ENCODE measurements at places on chromosomes 1 and 21. TPM values are rescaled to one million over a fixed set of nuclear protein-coding genes. Genes with fewer than 3 reads are reported as not detected.

The TRIM62 gene
- total RNA-seq, result 7.3 TPM

The S100A8 gene
- total RNA-seq, result 13.2 TPM

DNA sequence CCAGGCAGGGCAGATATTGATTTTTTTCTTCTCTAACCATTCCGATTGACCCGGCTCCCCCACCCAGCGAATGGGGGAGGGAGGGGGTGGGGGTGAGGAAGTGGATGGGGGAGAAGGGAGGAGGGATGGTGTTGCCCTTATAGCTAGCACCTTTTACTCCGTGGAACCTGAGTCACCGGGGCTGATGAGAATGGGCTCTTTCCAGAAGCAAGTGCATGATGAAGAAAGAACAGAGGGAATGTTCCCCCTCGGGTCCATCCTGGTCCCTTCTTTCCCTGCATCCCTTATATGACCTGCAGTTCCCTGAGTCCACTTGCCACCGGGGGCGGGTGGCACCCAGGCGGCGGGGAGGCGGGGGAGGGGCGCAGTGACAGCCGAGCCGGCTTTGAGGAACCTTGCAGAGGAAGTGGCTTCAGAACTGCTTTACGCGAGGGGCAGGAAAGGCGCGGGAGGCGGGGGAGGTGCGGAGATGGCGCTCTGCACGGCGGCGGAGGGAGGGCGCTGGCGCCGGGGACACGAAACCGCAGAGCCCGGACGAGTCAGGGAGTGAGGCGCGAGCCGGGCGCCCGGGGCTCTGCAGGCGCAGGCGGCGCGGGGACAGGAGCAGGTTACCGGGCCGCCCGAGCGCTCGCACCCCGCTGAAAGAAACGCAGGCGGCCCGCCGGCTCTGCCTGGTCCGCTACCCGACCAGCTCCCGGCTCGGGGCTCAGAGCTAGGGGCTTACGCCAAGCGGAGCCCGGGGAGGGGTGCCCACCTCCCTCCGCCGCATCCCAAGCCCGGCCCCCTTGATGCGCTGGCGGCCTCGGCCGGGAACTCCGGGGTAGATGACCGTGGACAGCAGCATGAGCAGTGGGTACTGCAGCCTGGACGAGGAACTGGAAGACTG is 49.7 kb downstream of the RASSF5 start:
- DNase-seq, result peak; percentile 96

DNA sequence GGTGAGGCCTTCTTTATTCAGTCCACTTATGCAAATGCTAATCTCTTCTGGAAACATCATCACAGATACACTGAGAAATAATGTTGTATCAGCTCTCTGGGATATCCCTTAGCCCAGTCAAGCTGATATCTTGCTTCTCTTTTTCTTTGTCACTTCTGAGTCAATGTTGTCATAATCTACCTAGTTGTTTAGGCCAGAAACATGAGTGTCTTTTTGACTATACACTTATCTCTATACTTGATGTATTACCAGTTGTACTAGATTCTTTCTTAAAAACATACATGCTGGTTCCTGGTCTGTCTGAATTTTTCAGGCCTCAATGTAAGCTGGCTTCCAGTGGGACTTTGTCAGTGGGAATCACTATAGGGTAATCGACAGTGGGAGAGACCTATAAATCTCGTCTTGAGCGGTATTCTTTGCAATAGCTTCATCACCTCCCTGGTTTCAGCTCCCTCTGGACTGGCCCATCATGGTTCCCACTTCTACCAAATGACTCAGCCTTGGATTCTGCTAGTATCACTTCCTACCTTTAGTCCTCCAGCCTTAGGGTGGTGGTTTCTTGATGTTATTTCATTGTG is 135.2 kb upstream of the CYYR1 start:
- DNase-seq, result no peak

DNA sequence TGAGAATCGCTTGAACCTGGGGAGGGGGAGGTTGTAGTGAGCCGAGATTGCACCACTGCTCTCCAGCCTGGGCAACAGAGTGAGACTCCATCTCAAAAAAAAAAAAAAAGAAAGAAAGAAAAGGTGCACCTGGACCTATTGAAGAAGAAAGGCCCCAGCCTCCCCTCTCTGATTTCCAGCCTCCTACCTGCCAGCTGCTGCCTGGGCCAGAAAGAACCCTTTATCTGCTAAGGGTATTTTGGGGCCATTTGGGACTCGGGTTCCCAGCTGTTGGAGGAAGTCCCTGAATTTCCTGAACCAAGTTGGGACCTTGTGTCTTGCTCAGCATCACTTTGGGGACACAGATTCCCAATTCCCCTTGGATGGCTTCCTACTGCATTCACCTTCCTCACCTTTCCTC is 3.9 kb upstream of the TNFRSF8 start:
- DNase-seq, result no peak

DNA sequence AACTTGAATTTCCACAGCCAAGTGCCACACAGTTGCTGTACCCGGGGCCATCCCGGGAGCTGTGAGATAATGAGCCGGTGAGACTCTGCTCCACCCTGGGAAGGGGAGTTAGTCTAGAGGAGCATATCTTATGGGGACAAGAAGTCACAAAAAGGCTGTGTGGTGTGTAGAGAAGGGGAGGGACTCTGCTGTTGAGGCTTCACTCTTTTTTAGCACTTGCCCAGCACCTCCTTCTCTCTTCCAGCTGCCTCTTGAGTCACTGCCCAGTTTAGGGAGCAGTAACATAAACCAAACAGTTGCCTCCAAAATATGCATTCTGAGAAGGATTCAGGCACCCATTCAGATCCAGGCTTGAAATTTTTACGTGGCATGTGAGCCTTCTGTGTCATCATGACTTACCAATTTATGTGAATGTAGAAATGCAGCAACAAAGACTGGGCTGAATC is 744 bp upstream of the WDR26 start:
- no peak for DNase-seq

DNA sequence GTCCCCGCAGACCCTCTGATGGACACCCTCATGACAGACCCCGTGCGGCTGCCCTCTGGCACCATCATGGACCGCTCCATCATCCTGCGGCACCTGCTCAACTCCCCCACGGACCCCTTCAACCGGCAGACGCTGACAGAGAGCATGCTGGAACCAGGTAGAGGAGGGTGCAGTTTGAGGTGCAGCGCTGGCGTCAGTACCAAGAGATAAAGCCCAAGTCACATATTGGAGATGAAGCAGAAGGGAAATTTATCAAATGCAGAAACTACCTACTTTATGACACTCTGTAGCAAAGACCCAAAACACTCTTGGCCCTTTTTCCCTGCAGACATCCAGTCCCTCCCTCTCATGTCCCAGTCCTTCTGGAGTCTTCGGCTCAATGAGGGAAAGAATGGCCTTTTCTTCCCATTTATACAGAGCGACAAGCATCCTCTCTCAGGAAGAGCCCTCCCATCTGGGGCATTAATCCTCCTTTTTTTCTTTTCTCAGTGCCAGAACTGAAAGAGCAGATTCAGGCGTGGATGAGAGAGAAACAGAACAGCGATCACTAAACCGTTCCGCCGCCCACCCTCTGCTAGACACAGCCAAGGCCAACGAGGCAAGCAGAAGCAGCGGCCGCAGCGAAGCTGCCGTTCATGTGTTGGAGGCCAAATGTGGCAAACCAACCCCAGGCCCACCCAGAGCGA is 30.8 kb upstream of the KIF1B start:
- no peak for DNase-seq
